ENCODE measurements at places on chromosomes 6 and 20.

GRCh38 chr6:152380993-152381898, 255.9 kb downstream of the SYNE1 start:
- no peak for DNase-seq

DNA sequence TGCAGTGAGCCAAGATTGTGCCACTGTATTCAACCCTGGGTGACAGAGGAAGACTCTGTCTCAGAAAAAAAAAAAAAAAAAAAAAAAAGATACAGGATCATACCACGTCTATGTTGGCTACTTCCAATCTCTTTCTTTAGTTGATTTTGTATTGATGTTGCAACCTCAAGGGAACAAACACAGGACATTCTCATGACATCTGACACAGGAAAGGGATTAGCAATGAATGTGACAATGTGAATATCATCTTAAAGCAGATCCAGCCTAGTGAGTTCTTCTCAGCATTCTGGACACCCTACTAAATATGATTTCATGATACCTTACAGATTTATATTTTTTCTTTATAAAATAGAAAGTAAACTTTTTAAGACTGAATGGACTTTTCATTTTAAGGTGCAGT, 580.3 kb downstream of the PRKN start:
- no peak for DNase-seq

GRCh38 chr20:46905364-46906125, 10.9 kb downstream of the EYA2 start:
- no peak for DNase-seq

DNA sequence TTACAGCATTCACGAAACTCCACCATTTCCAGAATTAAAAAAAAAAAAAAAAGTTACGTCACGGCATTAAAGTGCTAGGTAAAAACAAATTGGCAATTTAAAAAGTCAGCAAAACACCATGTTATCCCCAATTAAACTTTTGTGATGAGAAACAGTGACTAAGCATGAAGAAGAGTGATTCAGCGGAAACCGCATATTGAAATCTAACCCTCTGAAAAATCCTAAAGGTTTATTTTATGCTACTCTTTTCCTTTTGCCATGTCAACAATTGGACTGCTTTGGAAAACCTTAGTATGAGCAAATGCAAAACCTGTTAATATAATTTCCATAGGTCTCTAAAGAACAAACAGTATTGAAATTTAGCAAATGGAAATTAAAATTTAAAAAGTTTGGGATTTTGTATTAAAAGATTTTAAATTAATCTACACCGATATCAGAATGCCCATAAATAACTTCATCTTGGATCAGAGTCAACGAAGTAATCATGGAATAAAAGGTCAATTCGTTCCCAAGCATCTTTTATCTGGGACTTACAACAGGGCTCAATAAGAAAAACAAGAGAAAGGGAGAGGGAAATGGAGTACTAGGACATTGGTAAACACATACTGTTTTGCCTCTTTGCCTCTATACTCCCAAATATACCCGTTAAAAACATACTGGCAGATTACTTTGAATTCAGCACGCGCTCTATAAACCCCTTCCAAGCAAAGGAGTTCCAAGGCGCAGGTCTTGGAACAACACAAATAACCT, 1.1 kb downstream of the FBXO30 start:
- DNase-seq = no peak

DNA sequence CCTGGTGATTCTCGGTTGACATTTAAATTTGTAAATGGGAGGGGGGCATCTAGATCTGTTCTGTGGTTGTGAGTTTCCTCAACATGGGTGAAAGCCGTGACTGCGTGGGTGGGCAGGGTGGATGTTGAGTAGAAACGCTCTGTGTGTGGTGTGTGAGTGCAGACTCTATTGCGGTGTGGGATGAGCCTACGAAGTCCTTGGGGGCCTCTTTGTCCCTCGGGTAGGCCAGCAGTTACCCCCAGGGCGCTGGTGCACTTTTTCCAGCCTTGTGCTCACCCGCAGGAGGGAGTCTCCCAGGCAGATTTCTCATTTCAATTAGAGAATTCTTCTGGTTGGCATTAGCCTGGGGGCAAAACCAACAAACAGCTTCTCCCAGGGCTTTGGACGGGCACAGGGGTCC, 10.6 kb downstream of the TOX2 start:
- peak; percentile 55 for DNase-seq

DNA sequence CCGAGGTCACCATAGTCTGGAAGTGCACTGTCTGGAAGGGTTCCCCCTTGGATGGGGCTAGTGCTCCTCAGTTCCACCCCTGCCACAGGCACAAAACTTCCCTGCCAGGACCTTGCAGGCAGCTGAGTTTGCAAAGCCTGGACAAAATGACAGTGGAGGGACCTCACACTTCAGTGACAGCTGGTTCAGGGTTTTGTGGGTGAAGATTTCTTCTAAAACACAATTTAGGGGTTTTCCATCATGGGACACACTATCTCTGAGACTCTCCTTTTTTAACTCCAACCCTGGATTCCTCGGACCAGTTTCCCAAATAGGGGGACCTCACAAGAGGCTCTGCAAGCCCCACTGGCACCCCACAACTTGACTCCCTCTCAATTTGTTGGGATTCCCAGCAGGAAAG, 33.6 kb upstream of the PREX1 start:
- no peak for DNase-seq

GRCh38 chr6:82385961-82386360, 22.3 kb downstream of the TPBG start:
- DNase-seq = no peak

DNA sequence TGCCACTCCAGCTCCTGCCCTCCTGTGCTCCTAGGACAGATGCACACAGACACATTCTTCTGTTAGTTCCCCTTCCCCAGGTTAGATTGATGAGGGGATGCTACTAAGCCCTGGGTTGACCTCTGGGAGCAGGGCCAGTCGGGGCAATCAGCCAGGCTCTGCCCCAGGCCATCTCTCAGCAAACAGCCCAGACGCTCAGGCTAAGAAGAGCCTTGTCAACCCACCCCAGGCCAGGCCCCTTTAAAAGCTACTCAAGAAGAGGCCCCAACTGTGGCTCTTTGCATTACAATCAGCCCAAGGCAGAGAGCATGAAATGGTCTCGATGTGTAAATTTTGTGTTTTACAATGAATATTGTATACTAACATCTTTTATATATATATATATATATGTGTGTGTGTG, 107.4 kb downstream of the TFAP2A start:
- DNase-seq = no peak

GRCh38 chr20:38995536-38996044, 33.4 kb downstream of the DHX35 start:
- DNase-seq = no peak

Measured in activated naive CD8-positive, alpha-beta T cell treated with anti-CD3 and anti-CD28 coated beads, Interleukin-2, amount 50 U/mL, for 16 hours (primary cell).